ENCODE measurements at places on chromosomes 3 and 15. TPM values are rescaled to one million over a fixed set of nuclear protein-coding genes. Genes with fewer than 3 reads are reported as not detected.

GRCh38 chr3:49006408-49007067 is 653 bp upstream of the WDR6 start:
- peak overlapping the region; percentile 97 for H3K4me3 ChIP-seq
- H3K27me3 ChIP-seq, result no peaks in the 10 kb centered on the region
- H3K4me1 ChIP-seq, result no peaks in the 10 kb centered on the region
- peak; percentile 49 for DNase-seq

Gene CHDH
- polyA plus RNA-seq, result 0.33 TPM

GRCh38 chr15:47861111-47861903 is 144.0 kb downstream of the SEMA6D start:
- no peaks in the 10 kb centered on the region for H3K36me3 ChIP-seq
- DNase-seq, result no peak
- H3K27ac ChIP-seq, result no peak overlapping the region
- H3K27me3 ChIP-seq, result no peaks in the 10 kb centered on the region
- H3K4me3 ChIP-seq, result no peak overlapping the region
- no peaks in the 10 kb centered on the region for H3K4me1 ChIP-seq

- no peaks in the 10 kb centered on the region for H3K4me1 ChIP-seq
- no peaks in the 10 kb centered on the region for H3K27me3 ChIP-seq
- no peak for DNase-seq
- H3K4me3 ChIP-seq, result no peak overlapping the region
Observed at GRCh38 chr15:58724466-58724865, 25.0 kb downstream of the ADAM10 start.

Gene LRRC2
- 0.23 TPM for polyA plus RNA-seq

Gene PAQR9
- polyA plus RNA-seq, result 0.10 TPM

Gene CLRN1
- not detected for polyA plus RNA-seq

GRCh38 chr3:104907507-104907906 is 459.2 kb upstream of the ALCAM start:
- no peak overlapping the region for H3K4me3 ChIP-seq
- H3K36me3 ChIP-seq, result peaks cover 2% of the 10 kb centered on the region
- no peaks in the 10 kb centered on the region for H3K27me3 ChIP-seq
- peaks cover 4% of the 10 kb centered on the region for H3K4me1 ChIP-seq

Gene XCR1
- polyA plus RNA-seq, result not detected

Data from SK-N-SH (cell line).